ENCODE measurements at places on chromosomes 1 and 21.
A peak's percentile ranks its signal among the peaks of the same experiment; 100 is the strongest.

GRCh38 chr1:22247527-22248245 lies 104.8 kb upstream of the WNT4 start:
- no peaks in the 10 kb centered on the region for H3K4me1 ChIP-seq
- H3K4me3 ChIP-seq: no peak overlapping the region
- H3K36me3 ChIP-seq: no peaks in the 10 kb centered on the region
- no peak overlapping the region for H3K27ac ChIP-seq

GRCh38 chr1:185566995-185567394 lies 167.2 kb upstream of the HMCN1 start:
- peaks cover 64% of the 10 kb centered on the region for H3K4me1 ChIP-seq
- H3K36me3 ChIP-seq: peaks cover 23% of the 10 kb centered on the region

DNA sequence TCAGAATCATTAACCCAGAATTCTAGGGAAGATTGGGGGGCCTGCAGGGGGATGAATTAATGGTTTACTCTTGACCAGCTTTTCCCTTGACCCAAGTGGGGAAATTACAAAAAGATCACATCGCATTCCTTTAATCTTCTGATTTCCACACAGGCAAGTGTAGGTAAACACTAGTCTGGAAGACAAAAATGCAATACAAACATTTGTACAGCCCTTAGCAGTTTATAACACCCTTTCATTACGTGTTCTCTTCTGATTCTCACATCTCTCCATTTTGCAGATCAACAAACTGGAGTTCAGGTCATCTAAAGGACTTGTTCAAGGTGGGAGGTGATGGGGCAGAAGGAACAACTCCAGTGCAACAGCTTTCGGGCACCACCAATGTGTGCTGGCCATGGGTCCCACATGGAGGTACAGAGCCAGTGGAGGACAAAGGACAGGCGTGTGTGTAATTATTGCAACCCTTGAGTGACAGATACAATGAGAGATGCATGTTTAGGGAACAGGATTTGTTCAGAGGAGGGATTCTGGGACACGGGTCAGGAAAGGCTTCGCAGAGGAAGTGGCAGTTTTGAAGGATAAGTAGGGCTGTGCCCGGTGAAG lies 20.4 kb downstream of the ATF3 start:
- H3K27ac ChIP-seq: no peak overlapping the region
- no peaks in the 10 kb centered on the region for H3K4me1 ChIP-seq
- H3K36me3 ChIP-seq: no peaks in the 10 kb centered on the region
- no peak for DNase-seq
- H3K27me3 ChIP-seq: peaks cover 17% of the 10 kb centered on the region

DNA sequence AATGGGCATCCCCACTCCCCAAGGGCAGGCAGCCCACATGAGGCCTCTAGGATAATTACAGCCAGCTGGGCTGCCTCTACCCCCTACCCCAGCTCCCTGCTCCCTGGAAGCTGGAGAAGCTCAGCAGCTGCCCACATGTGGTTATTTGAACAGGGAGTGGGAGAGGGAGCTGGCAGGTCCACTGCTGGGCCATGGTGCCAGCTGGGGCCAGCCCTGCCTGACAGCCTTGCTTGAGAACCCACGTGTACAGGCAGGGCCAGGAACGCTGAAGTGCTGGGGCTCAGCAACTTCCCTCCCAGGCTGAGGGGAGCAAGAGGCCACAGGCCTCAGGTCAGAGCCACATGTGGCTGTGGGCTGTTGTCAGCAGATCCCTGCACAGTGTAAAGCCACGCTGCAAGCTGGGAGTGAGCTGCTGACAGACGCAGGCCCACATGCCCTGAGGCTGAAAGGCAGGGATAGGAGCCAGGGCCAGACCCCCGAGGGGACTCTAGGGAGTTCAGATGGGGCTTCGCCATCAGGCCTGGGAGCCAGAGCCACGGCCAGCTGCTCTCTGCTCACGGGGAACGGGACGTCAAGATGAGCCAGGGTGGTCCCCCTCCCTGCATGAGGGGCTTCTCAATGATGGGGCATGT lies 129.0 kb downstream of the SYF2 start:
- H3K27me3 ChIP-seq: peaks cover 10% of the 10 kb centered on the region
- H3K4me1 ChIP-seq: peaks cover 34% of the 10 kb centered on the region
- H3K4me3 ChIP-seq: no peak overlapping the region
- DNase-seq: no peak
- H3K27ac ChIP-seq: no peak overlapping the region

GRCh38 chr1:20476265-20477038 lies 9.6 kb downstream of the CAMK2N1 start:
- DNase-seq: no peak
- no peaks in the 10 kb centered on the region for H3K36me3 ChIP-seq
- H3K27me3 ChIP-seq: peaks cover 66% of the 10 kb centered on the region
- no peaks in the 10 kb centered on the region for H3K4me1 ChIP-seq
- no peak overlapping the region for H3K4me3 ChIP-seq

DNA sequence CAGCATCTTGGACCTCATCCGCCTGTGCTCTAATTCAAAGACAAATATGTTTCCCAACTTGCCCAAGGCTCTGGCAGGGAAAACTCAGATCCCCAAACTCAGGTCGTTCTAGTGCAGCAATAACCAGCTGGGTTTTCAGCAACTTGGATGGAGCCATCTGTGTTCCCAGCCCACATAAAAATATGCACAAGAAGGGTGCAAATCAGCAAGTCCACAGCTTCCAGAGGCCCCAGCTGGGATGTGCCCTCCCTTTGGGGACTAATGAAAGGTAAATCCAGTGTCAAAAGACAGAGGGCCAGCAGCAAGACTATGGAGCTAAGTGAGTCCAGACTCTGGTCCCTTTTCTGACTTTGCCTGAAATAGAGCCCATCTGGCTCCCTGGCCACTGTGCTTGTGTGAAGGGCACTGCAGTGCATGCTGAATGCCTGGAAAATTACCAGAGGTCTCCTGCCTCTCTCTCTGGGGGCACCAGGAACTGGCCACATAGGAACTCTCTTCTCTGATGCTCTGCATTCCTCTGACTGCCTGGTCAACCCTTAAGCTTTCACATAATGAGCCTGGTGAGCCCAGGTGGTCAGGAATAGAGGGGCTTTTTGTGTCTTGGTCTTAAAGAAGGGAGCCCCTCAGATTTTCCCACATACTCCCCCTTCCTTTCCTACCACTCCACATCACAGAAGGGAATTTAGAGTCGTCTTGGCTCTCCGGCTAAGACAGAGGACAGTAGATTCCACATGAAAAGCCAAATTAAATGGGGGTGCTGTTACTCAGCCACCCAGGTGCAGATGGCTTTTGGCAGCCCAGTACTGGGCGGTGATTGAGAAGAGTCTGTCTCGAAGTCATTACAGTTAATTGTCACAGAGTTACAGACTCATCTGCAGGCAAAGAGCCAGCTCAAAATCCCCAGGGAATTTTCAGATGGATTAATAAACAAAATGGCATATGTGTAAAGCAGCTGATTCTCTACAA lies 88.1 kb upstream of the C1orf21 start:
- no peaks in the 10 kb centered on the region for H3K36me3 ChIP-seq
- no peak overlapping the region for H3K4me3 ChIP-seq
- no peaks in the 10 kb centered on the region for H3K4me1 ChIP-seq
- DNase-seq: no peak
- no peak overlapping the region for H3K27ac ChIP-seq

- H3K27ac ChIP-seq: no peak overlapping the region
- DNase-seq: no peak
- H3K4me1 ChIP-seq: no peaks in the 10 kb centered on the region
- H3K27me3 ChIP-seq: peaks cover 4% of the 10 kb centered on the region
- H3K36me3 ChIP-seq: no peaks in the 10 kb centered on the region
- no peak overlapping the region for H3K4me3 ChIP-seq
Observed at GRCh38 chr1:112754116-112754628, 39.0 kb upstream of the PPM1J start.

DNA sequence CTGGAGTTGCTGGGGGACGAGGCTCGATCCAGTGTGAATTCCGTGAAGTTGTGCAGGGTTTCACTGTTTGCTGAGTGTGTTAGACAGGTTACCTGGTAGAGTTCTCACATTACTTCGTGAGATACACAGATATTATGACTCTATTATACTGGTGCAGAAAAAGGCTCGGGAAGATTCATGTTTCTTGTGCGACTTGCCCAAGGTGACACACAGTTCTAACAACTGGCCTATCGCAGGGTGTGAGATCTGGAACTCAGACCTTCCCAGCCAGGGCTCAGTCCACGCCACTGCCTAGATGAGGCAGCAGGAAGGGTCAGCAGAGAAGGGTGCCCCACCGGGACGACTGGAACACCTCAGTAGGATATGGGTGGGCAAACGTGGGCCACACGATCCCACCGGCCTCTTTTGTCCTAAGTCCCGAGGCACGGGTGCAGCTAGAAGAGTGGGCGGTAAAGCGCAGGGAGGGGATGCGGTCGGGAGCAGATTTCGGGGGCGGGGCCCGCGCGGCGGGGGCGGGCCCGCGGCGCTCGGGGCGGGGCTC lies 296 bp upstream of the RNPEP start:
- peak overlapping the region; percentile 83 for H3K27ac ChIP-seq
- peak overlapping the region; percentile 94 for H3K4me3 ChIP-seq
- H3K4me1 ChIP-seq: peaks cover 22% of the 10 kb centered on the region
- peaks cover 2% of the 10 kb centered on the region for H3K36me3 ChIP-seq
- DNase-seq: peak; percentile 66

GRCh38 chr21:31298618-31299269 lies 45.3 kb downstream of the TIAM1 start:
- H3K27ac ChIP-seq: no peak overlapping the region
- H3K27me3 ChIP-seq: no peaks in the 10 kb centered on the region
- DNase-seq: no peak
- no peak overlapping the region for H3K4me3 ChIP-seq

GRCh38 chr1:51719146-51719545 lies 102.3 kb downstream of the OSBPL9 start:
- H3K4me3 ChIP-seq: no peak overlapping the region
- H3K4me1 ChIP-seq: peaks cover 3% of the 10 kb centered on the region
- no peak overlapping the region for H3K27ac ChIP-seq
- no peak for DNase-seq
- no peaks in the 10 kb centered on the region for H3K27me3 ChIP-seq

DNA sequence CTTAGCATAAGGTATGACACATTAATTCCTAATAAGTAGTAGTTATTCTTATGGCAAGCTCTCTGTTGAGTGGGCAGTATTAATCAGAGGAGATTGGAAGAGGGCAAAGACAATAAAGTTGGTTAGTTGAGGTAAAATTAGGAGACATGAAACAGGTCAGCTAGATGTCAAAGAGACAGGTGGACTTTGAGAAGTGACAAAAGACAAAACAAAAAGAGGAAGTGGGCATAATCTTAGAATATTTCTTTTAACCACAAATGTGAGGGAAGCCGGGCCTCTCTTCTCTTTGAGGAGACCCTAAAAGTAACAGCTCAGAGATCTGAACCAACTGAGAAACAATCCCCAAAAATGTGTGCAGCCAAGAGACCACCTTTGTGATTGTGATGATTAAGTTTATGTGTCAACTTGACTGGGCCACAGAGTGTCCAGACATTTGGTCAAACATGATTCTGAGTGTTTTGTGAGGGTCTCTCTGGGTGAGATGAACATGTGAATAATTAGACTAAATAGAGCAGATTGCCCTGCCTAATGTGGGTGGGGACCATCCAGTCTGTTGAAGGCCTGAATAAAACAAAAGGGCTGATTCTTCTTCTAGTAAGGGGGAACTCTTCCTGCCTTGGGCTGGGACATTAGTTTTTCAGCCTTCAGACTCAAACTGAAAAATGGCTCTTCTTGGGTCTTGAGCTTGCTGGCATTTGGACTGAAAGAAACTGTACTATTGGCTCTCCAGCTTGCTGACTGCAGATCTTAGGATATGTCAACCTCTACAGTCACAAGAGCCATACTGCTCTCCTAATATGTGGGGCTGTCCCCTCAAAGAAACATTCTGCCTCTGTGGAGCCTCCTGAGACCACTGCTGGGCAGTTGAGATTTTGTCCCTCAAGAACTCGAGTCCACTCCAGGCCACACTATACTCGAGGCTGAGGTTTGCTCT lies 40.0 kb downstream of the FCRL5 start:
- H3K27me3 ChIP-seq: no peaks in the 10 kb centered on the region
- no peak overlapping the region for H3K4me3 ChIP-seq
- H3K36me3 ChIP-seq: no peaks in the 10 kb centered on the region
- H3K4me1 ChIP-seq: peaks cover 1% of the 10 kb centered on the region
- no peak for DNase-seq

DNA sequence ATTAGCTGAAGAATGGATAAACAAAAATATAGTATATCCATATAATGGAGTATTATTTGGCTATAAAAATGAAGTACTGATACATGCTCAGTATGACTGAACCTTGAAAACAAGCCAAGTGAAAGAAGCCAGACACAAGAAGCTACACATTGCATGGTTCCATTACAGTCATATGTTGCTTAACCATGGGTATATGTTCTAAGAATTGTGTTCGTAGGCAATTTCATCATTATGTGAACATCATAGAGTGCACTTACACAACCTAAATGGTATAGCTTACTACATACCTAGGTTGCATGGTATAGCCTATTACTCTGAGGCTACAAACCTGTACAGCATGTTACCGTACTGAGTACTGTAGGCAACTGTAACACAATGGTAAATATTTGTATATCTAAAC lies 28.6 kb upstream of the FCAMR start:
- peaks cover 33% of the 10 kb centered on the region for H3K27me3 ChIP-seq
- no peaks in the 10 kb centered on the region for H3K36me3 ChIP-seq
- no peak for DNase-seq
- no peaks in the 10 kb centered on the region for H3K4me1 ChIP-seq

GRCh38 chr1:176517484-176517883 lies 54.5 kb downstream of the PAPPA2 start:
- H3K36me3 ChIP-seq: no peaks in the 10 kb centered on the region
- no peak for DNase-seq
- no peak overlapping the region for H3K4me3 ChIP-seq
- H3K27me3 ChIP-seq: no peaks in the 10 kb centered on the region

DNA sequence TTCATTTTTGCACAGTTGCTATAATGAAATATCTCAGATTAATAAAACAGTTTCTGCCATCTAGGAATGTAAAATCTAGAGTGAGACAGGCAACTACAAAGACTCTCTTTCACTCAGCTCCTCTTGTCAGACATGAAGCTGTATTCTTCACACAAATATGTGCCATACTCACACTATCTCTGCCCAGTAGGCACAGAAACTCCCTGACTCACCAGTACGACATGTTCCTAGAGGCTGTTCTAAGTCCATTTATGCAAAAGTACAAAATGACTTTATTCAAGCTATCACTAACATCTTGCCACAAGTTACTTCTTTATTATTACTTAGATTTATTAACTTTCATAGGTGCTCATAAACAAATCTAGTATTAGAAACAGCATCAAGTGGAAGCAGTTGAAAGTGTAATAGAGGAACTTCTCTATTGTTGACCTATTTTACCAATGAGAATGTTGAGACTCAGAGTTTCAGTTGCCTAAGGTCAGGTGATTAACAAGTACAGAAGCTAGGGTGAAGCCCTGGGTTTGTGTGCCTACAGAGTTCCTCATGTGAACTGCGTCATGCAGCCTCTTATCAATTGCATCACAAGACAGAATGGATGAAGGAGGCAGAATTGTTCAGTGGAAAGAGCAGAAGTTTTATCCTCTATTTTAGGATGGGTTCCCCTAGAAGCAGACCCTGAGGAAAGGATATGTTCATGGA lies 98.9 kb downstream of the RGS2 start:
- no peak overlapping the region for H3K27ac ChIP-seq
- no peaks in the 10 kb centered on the region for H3K36me3 ChIP-seq
- DNase-seq: no peak

- H3K36me3 ChIP-seq: no peaks in the 10 kb centered on the region
- H3K27me3 ChIP-seq: peaks cover 2% of the 10 kb centered on the region
- no peak for DNase-seq
- H3K27ac ChIP-seq: no peak overlapping the region
- no peak overlapping the region for H3K4me3 ChIP-seq
Observed at GRCh38 chr21:15414057-15414456, 315.7 kb upstream of the USP25 start.

- H3K36me3 ChIP-seq: peaks cover 2% of the 10 kb centered on the region
- DNase-seq: no peak
- no peak overlapping the region for H3K27ac ChIP-seq
- H3K27me3 ChIP-seq: peaks cover 3% of the 10 kb centered on the region
- H3K4me3 ChIP-seq: no peak overlapping the region
Observed at GRCh38 chr1:89836252-89837035, 15.6 kb downstream of the LRRC8D start.
